Ascending aorta (tissue), 2 donors: ENCODE measurements at places on chromosomes 2 and 18.

GRCh38 chr18:47151439-47151838 lies 1.1 kb upstream of the HDHD2 start:
- H3K4me1 ChIP-seq = peaks cover 10% of the 10 kb centered on the region
- no peak for DNase-seq
- H3K4me3 ChIP-seq = peak overlapping the region; percentile 98
- peaks cover 14% of the 10 kb centered on the region for H3K36me3 ChIP-seq

DNA sequence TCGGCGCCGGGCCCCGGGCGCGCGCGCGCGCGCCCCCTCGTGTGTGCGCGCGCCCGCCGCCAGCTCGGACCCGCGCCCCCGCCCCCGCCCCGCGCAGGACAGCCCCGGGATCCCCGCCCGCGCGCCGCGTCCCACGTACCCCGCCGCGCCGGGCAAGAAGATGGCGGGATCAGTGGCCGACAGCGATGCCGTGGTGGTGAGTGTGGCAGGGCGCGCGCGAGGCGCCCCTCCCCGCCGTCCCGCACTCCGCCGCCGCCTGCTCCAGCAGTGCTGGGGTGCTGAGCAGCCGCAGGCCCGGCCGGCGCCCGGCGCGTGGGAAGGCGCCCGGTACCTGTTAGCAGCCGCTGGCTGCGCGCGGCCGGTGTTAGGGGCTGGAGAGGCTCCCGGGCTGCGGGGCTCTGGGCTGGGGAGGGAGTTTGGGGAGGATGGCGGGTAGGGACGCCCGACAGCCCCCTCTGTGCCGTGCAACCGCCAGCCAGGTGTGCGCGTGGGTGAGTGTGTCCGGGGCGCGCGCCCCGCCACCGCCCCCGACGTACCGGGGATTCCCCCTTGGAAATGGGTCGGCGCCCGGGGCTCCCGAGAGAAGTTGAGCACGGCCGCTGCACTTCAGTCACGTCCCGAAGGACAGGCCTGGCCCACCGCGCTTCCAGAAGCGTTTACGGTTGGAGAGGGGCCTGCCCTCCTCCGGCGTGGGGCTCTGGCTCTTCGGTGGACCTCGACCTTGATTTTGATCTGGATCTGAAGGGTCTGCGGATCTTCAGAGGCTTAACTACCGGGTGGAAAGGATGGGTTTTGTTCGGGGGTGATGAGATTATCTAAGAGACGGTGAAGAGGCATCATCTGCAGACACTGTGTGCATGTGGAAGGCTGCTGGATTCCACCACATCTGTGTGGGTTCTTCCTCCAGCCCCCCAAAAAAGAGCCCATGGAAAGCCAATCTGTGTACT lies 697 bp downstream of the LGALSL start:
- peaks cover 5% of the 10 kb centered on the region for H3K4me1 ChIP-seq
- peak; percentile 78 for DNase-seq
- peak overlapping the region; percentile 76 for H3K4me3 ChIP-seq
- peak overlapping the region; percentile 98 for H3K27ac ChIP-seq
- no peaks in the 10 kb centered on the region for H3K27me3 ChIP-seq
- H3K36me3 ChIP-seq = peaks cover 22% of the 10 kb centered on the region

GRCh38 chr2:161241894-161242293 lies 66.3 kb upstream of the PSMD14 start:
- H3K36me3 ChIP-seq = no peaks in the 10 kb centered on the region
- H3K4me1 ChIP-seq = no peaks in the 10 kb centered on the region
- no peak overlapping the region for H3K4me3 ChIP-seq
- H3K27me3 ChIP-seq = no peaks in the 10 kb centered on the region
- no peak overlapping the region for H3K27ac ChIP-seq
- no peak for DNase-seq

GRCh38 chr2:27042985-27043634 lies 8.4 kb upstream of the AGBL5 start:
- H3K36me3 ChIP-seq = peaks cover 32% of the 10 kb centered on the region
- no peak overlapping the region for H3K4me3 ChIP-seq
- no peaks in the 10 kb centered on the region for H3K4me1 ChIP-seq

- no peak for DNase-seq
- H3K4me3 ChIP-seq = no peak overlapping the region
- H3K27me3 ChIP-seq = no peaks in the 10 kb centered on the region
These were observed 8.5 kb downstream of the KLHL30 start for GRCh38 chr2:238146884-238147544.

DNA sequence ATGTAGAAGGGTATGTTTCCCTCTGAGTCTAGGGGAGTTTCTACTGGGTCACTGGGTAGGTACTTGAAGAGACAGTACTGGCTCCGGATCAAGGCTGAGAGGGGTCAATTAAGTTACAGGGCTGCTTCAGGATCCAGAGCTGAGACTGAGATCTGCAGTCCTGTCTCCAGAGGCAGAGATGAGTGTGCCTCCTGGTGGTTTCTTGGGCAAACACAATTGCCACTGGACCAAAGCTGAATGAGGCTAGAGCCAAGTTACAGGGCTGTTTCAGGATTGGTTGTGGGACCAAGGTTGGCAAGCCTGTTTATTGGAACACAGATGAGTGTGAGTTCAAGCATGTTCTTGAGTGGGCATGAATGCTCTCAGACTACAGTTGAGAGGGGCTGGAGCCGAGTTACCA lies 157.9 kb downstream of the ADCYAP1 start:
- DNase-seq = no peak
- no peaks in the 10 kb centered on the region for H3K36me3 ChIP-seq
- H3K27ac ChIP-seq = no peak overlapping the region
- H3K4me1 ChIP-seq = no peaks in the 10 kb centered on the region
- no peak overlapping the region for H3K4me3 ChIP-seq

GRCh38 chr2:70049255-70049654 lies 38.0 kb upstream of the PCBP1 start:
- peaks cover 61% of the 10 kb centered on the region for H3K36me3 ChIP-seq
- no peaks in the 10 kb centered on the region for H3K4me1 ChIP-seq
- no peaks in the 10 kb centered on the region for H3K27me3 ChIP-seq
- no peak overlapping the region for H3K4me3 ChIP-seq
- no peak overlapping the region for H3K27ac ChIP-seq

GRCh38 chr2:105888625-105889024 lies 143.9 kb downstream of the NCK2 start:
- H3K36me3 ChIP-seq = peaks cover 7% of the 10 kb centered on the region
- no peak for DNase-seq

DNA sequence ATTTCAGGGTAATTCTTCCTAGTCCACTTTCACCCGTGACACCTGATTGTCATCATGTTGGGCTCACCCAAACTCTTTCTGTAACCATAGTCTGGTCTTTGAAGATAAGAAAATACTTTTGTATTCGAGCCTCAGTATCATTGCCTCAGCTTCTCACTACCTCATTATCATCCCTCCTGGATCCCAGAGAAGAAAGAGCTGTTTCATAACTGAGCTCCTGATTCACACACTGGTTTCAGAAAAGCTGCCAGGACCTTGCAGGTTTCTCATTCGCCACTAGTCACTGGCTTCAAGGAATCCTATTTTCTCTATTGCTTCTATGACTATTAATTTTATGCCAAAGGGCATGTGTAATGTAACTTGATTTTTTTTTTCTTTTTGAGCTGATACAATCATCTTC lies 2.9 kb upstream of the CRIM1 start:
- H3K4me3 ChIP-seq = peak overlapping the region; percentile 0
- no peaks in the 10 kb centered on the region for H3K27me3 ChIP-seq
- H3K27ac ChIP-seq = peak overlapping the region; percentile 47
- no peak for DNase-seq
- H3K4me1 ChIP-seq = no peaks in the 10 kb centered on the region
- H3K36me3 ChIP-seq = no peaks in the 10 kb centered on the region

DNA sequence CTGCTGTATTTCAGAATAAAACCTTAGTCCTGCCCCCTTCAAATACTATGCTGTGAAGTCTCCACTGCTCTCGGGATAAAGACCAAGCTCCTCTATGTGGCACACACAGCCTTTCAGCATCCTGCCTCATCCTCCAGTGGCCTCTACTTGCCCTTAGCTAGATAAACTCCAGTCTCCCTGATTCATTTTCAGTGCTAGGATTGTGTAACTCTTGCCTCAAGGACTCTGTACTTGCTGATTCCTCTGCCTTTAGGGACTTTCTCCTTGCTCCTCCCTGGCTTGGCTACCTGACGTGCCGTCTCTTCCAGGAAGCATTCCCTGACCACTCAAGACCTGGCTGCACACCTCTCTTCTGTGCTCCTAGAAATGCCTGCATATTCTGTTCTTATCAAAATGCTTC lies 416.7 kb downstream of the MTX2 start:
- H3K27me3 ChIP-seq = no peaks in the 10 kb centered on the region
- no peak overlapping the region for H3K27ac ChIP-seq
- DNase-seq = no peak
- no peaks in the 10 kb centered on the region for H3K4me1 ChIP-seq
